ENCODE measurements at places on chromosomes 2 and 18.

GRCh38 chr2:73257021-73257420, 22.9 kb downstream of the CCT7 start:
- peak; percentile 34 for DNase-seq

GRCh38 chr2:9747396-9747795, 95.9 kb upstream of the TAF1B start:
- DNase-seq: no peak

DNA sequence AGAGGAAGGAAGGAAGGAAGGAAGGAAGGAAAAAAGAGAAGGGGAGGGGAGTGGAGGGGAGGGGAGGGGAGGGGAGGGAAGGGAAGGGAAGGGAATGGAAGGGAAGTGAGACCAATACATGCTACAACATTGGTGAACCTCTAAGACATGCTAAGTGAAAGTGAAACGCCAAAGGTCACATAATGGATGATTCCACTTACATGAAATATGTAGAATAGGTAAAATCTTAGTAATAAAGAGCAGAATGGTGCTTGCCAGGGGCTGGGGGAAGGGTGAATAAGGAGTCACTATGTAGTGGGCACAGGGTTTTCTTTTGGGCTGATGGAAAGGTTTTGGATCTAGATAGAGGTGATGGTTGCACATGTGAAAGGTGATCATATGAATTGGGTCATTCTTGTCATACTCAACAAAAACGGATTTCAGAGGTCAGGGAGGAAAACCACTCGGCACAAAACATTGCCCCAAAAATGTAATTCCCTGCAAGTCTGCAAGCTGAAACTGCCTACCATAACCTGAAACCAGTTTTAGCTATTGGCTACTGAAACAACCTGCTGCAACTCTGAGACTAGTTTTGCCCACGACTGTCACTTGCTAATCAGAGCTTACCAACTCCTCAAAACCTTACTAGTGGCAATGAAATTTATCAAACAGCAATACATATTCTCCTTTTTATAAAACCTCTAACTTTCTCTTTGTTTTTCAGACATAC, 59.2 kb downstream of the CCDC141 start:
- no peak for DNase-seq

- no peak for DNase-seq
These were observed 318.3 kb downstream of the AGPS start for GRCh38 chr2:177710889-177711288.

DNA sequence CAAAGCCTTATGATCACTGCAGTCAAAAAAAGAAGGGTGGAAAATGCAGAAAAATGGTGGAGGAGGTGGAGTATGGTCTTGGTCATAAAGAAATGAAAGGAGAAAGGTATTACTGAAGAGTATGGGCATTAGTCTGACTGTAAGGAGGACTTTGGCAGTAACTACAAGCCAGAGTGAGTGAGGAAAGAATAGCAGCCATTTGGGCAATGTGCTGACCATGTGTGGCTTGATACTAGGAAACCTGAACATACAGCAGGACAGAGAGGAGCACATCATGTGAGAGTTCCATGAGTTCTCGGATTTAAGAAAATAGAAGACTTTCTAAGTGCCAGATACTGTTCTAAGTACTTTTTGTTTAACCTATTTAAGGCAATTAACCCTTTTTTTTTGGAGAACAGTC, 8.5 kb downstream of the DTNA start:
- no peak for DNase-seq

GRCh38 chr2:36854241-36854640, 112.1 kb downstream of the STRN start:
- DNase-seq: no peak

- DNase-seq: no peak
These were observed 65.7 kb upstream of the BCL2L11 start for GRCh38 chr2:111054791-111055691.

DNA sequence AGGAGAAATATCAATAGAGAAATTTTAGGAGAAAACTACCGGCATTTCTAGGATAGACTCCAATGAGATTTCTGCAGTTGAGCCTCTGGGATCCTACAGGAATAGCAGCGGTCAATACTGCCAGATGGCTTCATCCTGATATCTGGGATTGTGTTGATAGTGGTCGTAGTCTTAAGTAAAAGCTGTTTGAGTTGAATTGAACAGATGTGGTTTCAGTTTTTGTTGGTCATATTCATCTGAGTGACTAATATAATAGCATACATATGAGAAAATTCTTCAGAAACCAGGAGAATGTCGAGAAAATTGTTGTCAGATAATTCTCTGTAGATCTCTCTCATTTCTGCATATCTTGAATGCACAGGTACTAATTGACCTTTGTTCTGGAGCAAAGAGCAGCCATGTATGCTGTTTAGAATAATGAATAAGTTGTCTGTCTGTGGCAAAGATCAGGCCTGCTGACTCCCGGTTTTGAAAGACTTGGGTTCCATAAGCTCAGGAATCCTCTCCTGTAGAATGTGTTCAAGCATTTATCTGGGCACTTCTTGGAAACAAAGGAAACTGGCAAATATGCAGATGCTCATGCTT, 288.1 kb downstream of the TMX3 start:
- no peak for DNase-seq

DNA sequence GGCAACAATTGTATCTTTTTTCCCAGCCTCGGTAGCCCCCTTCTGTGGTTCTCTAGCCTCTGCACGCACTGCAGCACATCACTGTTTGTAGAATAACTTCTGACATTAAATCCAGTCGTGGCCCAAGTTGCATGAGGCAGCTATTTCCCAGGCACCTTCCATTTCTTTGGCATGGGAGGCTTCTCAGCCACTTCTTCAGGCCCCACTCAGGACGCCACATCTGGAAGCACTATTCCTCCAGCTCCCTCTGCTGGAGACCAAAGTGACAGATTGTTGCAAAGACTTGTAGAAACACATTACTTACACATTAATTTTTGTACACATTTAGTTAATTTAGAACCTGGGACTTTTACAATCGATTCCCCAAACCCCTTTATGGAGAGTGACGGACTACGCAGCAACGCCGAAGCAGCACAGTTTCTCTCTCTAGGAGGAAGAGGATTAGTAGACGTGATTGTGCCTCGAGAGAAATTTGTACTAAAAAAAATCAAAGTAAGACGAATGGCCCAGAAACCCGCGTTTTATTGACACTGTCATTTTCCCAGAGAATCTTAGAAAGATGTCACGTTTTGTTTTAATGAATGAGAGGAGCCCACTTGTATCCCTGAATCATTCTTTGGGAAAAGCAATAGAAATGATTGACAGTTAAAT, 57.8 kb upstream of the RGPD5 start:
- no peak for DNase-seq

GRCh38 chr2:23002234-23002633, 382.7 kb upstream of the KLHL29 start:
- DNase-seq: no peak

- no peak for DNase-seq
These were observed 80.0 kb upstream of the TMEM200C start for GRCh38 chr18:5975111-5976002.

- no peak for DNase-seq
These were observed 21.3 kb upstream of the CD28 start for GRCh38 chr2:203685081-203685621.

DNA sequence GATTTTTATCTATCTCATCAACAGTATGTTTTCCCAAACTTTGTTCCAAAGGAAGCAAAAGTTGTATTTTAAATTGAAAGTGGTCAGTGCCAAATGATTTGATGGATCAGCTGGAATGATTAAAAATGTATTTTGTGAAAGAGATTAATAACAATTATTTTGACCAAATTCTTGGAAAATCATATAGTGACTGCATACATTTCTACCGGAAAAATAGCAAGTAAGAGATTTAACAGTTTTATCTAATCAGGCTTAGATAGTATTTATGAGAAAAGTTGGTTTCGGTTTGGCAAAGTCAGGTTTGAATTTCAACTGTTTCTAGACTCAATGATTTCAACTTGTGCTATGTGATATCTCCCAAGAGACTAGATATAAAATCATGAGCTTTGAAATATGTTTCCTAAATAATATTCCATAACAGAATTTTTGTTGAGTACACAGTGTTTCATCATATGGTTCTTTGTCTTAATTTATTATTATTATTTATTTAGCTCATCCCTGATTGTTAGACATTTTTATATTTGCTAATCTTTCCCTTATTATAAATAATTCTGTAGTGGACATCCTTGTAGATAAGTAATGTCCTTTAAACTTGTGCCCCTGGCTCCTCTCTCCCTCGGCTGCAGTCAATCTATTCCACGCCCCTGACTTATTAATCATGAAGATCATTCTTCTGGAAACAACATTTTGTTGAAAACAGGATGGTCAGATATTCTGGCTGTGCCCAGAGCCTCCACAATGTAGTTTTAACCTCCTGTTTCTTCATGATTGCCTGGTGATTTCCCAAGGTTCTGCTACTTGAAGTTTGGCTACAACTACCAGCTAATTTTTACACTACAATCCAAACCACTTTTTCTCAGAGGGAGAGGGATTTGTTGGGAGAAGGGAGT, 520.7 kb upstream of the TCF4 start:
- no peak for DNase-seq

DNA sequence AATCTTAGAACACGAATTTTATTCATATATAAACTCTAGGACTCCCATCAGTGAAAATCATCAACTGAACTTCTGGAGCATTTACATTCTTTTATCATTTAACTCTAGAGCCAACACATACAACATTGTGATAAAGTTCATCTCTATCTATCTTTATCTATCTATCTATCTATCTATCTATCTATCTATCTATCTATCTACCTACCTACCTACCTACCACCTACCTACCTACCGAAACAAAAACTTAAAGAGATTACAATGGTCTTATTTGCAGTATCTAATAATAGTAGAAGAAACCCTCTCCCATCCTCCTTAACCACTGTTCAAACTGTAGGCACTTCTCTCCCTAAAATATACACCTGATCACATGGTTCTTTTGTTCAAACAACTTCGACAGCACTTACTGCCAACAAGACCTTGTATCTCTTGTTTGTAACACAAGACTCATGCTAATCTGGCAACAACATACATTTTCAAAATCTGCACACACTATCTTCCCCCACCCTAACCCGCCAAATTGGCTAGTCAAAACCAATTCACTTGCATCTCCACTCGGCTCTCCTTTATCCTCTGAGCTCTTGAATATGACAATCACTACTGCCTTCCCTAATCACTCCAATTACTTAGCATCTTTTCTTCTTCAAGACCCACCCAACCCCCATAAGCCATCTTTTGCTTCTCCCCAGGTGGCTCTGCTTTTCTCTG, 69.0 kb downstream of the GORASP2 start:
- DNase-seq: no peak

Measured in posterior vena cava (tissue), 2 donors.